Activated naive CD4-positive, alpha-beta T cell treated with anti-CD3 and anti-CD28 coated beads, Interleukin-2, amount 50 U/mL, for 72 hours (primary cell): ENCODE measurements at places on chromosomes 4 and X. TPM values are rescaled to one million over a fixed set of nuclear protein-coding genes. Genes with fewer than 3 reads are reported as not detected.

The USP26 gene
- total RNA-seq, result not detected

The PABPC1L2B gene
- total RNA-seq, result not detected

The GAGE2A gene
- total RNA-seq, result not detected

The CFAP99 gene
- total RNA-seq, result not detected

The VCX gene
- not detected for total RNA-seq

The PPP2R2C gene
- total RNA-seq, result not detected

The SHROOM4 gene
- not detected for total RNA-seq

The PRKG2 gene
- 0.25 TPM for total RNA-seq

The GYPB gene
- total RNA-seq, result not detected

The DMRTC1B gene
- not detected for total RNA-seq

The ZNF157 gene
- 1.0 TPM for total RNA-seq

The HSPA4L gene
- total RNA-seq, result 3.2 TPM

The PLXNB3 gene
- 3.2 TPM for total RNA-seq

The ZRSR2 gene
- total RNA-seq, result 12.3 TPM

The PAGE2 gene
- total RNA-seq, result not detected

The SPANXB1 gene
- not detected for total RNA-seq

The ITGB1BP2 gene
- 7.8 TPM for total RNA-seq

The SPANXC gene
- not detected for total RNA-seq

The HS3ST1 gene
- total RNA-seq, result not detected

The GSX2 gene
- total RNA-seq, result not detected

The FGG gene
- not detected for total RNA-seq

The CYSLTR1 gene
- 7.8 TPM for total RNA-seq

The FGB gene
- not detected for total RNA-seq

The SSX4 gene
- total RNA-seq, result not detected

The ZGRF1 gene
- 56.9 TPM for total RNA-seq

The GC gene
- not detected for total RNA-seq

The GPR119 gene
- not detected for total RNA-seq

The LIMCH1 gene
- total RNA-seq, result not detected

The TCEAL2 gene
- not detected for total RNA-seq

The NOA1 gene
- total RNA-seq, result 31.4 TPM

The PLAC1 gene
- total RNA-seq, result not detected

The SLC6A8 gene
- 2.2 TPM for total RNA-seq

The TASL gene
- 4.3 TPM for total RNA-seq

The PDGFC gene
- not detected for total RNA-seq

The FSTL5 gene
- not detected for total RNA-seq

The TMEM271 gene
- not detected for total RNA-seq

The IRS4 gene
- total RNA-seq, result not detected

The SPACA5 gene
- total RNA-seq, result not detected

The TEX13C gene
- total RNA-seq, result not detected

The TEX11 gene
- total RNA-seq, result not detected

The CT45A3 gene
- not detected for total RNA-seq

The TCP11X2 gene
- total RNA-seq, result not detected

The CT45A2 gene
- total RNA-seq, result not detected

The CXorf49 gene
- not detected for total RNA-seq

The IL15 gene
- total RNA-seq, result 1.2 TPM

The LIN54 gene
- 25.4 TPM for total RNA-seq
